ENCODE measurements at places on chromosomes 3 and 15. TPM values are rescaled to one million over a fixed set of nuclear protein-coding genes. Genes with fewer than 3 reads are reported as not detected.

The GPR62 gene
- total RNA-seq: not detected

The CPNE9 gene
- not detected for total RNA-seq

The KLHL40 gene
- total RNA-seq: not detected

GRCh38 chr15:31435912-31436628, 109.4 kb downstream of the KLF13 start:
- H3K4me1 ChIP-seq: peaks cover 50% of the 10 kb centered on the region
- no peaks in the 10 kb centered on the region for H3K36me3 ChIP-seq
- peak overlapping the region; percentile 85 for H3K27ac ChIP-seq

DNA sequence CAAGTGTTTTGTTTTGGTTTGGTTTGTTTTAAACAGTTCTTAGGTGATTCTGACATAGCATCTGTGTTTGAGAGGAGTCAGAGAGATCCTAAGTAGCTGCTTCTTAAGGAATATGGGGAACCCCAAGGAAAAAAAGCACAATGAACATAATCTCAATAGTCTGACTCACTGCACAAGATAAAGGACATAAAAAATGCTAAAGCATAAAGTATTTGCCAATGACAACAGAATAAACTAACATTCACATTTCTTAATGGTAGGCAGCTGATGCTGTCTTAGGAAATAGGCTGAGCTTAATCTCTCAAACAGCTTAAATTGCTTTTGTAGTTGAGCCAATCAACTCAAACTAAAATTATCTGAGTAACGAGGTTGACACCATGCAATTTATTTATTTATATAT, 2.9 kb downstream of the NCEH1 start:
- no peaks in the 10 kb centered on the region for H3K36me3 ChIP-seq
- H3K4me3 ChIP-seq: no peak overlapping the region
- no peak for DNase-seq
- peaks cover 42% of the 10 kb centered on the region for H3K4me1 ChIP-seq
- no peaks in the 10 kb centered on the region for H3K27me3 ChIP-seq
- no peak overlapping the region for H3K27ac ChIP-seq
